ENCODE measurements at places on chromosomes 6 and 20.

DNA sequence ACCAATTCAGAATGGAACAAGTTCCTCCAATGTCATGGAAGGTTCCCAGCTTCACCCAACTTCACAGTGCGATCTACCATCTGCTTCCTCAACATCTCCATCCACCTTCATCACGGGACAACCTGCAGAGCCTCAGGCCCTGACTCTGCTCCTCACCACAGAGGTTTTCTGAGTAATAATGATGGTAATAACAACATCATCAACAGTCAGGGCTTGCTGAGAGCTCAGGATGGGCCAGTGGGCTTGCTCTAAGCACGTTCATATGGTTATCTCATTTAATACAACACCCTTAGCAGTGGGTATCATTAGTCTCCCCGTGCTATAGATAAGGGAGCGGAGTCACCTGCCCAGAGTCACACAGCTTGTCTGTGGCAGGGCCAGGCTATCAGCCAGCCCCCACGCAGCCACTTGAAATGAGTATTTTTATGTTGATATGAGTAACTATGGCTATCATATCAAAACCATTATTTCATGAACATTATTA lies 38.6 kb downstream of the PREX1 start:
- no peak for DNase-seq

- no peak for DNase-seq
These were observed 53.6 kb downstream of the MDGA1 start for GRCh38 chr6:37643851-37644672.

DNA sequence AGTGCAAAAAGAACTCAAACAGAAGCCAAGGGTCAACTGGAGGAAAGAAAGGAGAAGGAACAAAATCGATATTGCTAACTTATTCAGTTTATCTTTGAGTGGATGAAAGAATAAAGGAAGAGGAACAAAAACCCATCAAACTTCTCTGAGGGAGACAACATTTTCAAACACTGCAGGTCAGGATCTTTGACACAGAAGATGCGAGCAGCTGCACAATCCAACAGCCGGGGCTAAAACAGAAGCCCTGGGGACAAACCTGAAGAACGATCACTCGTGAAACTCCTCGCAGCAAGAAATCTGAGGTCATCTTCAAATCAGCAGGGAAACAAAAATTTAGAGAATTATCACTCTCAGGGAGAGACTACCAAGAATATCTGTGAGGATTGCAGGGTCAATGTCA lies 14.2 kb downstream of the SLC23A2 start:
- no peak for DNase-seq

GRCh38 chr6:156833755-156834154 lies 56.6 kb downstream of the ARID1B start:
- DNase-seq: no peak

DNA sequence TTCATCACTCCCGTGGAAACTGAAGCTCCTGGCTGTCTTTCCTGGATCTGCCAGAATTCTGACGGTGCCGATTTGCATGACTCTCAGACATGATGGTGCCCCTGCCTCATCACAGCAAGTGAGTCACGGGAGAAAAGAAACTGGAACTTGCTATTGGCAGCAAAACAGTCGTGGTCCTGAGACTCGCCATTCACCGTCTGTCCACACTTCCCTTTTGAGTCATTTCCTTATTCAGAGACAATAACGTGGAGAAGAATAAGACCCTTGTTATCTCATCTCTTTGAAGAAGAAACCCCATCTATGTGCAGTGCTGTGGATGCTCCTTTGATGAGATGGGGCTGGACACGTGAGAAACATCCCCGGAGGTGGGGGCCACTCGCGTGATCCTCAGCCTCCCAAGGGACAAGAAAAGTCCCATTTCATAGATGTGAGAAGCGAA lies 4.2 kb downstream of the GPR31 start:
- DNase-seq: no peak

GRCh38 chr20:63553933-63554290 lies at the start of gene FNDC11:
TSS of gene FNDC11 (plus strand) at chr20:63554159. CDS start at chr20:63555664, 1,505 bp downstream.
- no peak for DNase-seq

GRCh38 chr6:104050455-104050854 lies 809.3 kb downstream of the HACE1 start:
- no peak for DNase-seq

GRCh38 chr20:32064667-32065066 lies 12.6 kb downstream of the HCK start:
- no peak for DNase-seq

DNA sequence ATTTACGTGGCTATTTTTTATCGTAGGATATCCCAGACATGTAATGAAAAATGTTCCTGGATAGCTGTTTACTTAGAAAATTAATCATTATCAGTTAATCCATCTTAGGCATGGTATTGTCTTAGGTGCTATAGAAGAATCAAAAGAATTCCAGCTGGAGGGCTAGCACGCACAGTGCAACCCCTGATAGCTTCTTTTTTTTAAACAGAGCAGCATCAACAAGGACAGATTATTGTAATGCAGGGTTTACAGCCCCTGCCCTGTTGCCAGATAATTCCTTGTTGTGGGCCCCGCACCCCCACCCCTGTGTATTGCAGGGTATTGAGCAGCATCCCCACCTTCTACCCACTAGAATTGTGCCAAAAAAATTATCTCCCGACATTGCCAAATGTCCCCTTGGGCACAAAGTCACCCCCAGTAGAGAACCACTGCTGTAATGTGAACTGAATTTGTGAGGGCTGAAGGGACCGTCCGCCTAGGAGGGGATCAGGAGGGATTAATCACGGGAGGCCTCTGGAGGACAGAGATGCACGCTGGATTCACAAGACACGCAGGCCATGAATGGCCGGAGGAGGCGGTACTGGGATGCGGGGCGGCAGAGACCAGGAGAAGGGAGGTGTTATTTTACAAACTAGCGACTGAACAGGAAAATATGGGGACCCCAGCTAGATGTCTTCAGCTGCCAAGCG lies 174.6 kb downstream of the ZDHHC14 start:
- no peak for DNase-seq

GRCh38 chr6:246352-246751 lies 45.9 kb upstream of the DUSP22 start:
- DNase-seq: no peak

- DNase-seq: no peak
These were observed 95.7 kb downstream of the SCP2D1 start for GRCh38 chr20:18909254-18909653.

DNA sequence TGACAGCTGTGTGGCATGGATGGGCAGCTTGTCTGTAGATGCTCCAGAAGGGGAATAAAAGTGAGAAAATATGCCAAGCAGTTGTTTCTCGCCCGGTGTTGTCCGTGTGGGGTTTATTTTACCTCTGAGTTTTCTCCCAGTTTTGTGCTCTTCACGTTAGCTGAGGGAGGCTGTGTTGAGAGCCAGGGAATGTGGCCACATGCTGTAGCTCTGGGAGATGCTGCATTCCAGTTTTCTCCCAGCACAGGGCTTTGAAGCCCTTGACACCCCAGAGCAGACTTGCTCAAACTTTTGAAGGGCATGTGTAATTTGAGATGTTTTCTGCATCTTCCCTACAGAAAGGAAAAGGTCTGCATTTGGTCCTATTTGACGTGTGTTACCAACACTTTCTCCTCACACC lies 67.7 kb downstream of the RREB1 start:
- DNase-seq: no peak

- DNase-seq: no peak
These were observed 1.1 kb downstream of the ATP5F1E start for GRCh38 chr20:59030911-59031563.

Data from stimulated activated CD4-positive, alpha-beta T cell treated with anti-CD3 and anti-CD28 coated beads, Interleukin-12 subunit alpha, Interleukin-12 subunit beta, amount 100 ng/mL, for 48 hours (primary cell).